ENCODE measurements at places on chromosomes 16 and 17.

DNA sequence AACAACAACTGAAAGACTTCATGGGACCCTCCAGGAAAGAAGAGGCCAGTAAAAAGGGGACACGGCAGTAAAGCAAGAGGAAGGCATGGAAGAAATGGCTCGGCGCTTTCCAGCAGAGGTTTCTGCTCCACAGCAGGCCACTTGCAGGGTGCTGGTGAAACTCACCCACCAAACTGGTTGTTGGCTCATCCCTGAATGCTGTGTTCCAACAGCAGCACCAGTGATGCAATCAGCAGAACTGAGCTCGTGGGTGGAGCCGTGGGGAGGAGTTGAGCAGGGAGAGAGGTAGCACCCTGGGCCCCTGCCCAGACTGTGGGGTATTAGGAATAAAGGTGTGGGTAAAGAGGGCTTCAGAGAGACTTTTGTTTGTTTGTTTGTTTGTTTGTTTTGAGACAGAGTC, 62.8 kb upstream of the ADCY9 start:
- no peak for DNase-seq

DNA sequence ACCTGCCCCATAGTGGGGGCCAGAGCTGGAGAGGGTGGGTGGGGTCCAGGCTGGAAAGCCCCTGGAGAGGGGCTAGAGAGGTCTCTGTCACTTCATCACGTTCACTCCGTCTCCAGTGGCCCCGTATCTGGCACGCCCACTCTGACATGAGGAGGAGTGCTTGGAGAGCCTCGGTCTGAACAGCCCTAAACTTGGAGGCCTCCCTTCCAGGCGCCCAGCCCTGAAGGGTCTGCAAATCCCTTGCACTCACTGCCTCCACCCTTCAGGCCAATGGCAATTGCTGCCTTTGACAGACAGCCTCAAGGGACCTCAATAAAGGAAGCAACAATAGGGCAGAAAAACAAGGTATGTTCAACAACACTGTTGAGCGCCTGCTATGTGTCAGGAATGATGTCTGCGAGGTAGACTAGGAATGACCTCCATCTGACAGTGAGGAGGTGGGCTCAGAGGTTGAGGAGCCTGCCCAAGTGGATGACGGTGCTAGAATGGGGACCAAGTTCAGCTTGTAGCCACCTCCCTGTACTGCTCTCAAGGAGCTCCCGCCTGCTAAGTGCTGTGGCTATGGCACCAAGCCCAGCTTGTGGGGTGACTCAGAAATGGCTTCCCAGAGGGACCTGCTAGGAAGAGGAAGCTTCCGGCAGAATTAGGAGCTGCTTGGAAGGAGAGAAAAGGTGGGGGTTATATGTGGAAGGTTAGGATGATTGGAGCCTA, 2.9 kb upstream of the EPX start:
- no peak for DNase-seq

DNA sequence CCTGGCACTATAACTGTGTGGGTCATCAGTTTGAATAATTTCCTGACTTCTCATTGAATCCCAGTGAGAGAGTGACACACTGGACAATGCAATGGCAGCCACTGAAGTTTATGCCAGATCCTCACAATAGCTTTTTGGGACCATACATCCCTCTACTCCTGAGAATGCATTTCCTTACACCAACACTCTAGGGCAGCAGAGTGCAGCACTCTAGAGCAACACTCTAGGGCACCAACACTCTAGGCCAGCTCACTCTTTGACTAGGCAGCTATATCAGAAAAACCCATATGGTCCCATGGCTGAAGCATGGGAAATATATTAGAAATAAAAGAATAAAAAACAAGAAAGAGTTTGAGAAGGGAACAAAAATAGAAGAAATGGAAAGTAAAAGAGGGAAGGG, 309.2 kb downstream of the MAP2K6 start:
- no peak for DNase-seq

DNA sequence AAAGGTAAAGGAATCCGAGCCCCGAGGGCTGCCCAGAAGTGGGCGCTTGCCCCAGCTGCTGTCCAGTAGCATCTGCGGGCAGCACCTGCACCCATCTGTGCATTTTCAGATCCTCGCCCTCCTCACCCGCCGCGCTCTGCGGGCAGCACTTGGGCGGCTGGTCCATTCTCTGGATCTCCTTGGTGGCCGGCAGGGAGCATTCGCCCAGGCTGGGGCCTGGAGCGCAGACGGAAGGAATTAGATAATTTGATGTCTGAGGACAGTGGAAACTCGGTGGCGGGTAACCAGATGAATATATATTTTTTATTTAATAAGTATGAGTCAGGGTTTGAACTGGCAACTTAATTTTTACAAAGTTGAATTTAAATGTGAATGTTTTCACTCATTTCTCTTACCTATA, 88.5 kb downstream of the NPIPB11 start:
- DNase-seq, result no peak

GRCh38 chr17:34465789-34466188, 102.8 kb upstream of the CCL1 start:
- no peak for DNase-seq

- DNase-seq, result no peak
Observed at GRCh38 chr16:48354877-48355855, 30.0 kb downstream of the SIAH1 start.

DNA sequence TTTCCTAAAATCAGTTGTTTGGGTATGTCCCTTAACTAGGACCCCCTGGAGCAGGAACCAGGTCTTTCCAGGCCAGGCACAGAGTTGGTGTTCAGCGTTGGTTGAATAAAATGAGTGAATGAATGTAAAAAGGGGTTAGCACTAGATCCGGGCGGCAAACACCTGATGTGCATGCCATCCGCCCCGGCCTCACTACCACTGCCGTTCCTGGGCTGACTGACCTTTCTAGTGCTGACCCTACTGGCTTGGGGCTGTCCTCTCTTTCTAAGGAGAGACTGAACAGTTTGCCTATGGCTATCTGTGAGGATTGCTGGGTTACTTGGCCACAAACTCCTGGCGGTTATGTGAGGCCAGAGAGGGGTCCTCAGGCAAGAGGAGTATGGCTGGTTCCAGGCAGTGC, 10.1 kb upstream of the PHF12 start:
- DNase-seq, result no peak

GRCh38 chr17:47076171-47076570, 97.1 kb upstream of the RPRML start:
- DNase-seq, result no peak

- no peak for DNase-seq
Observed at GRCh38 chr16:29680180-29680598, 1.2 kb downstream of the QPRT start.

Data from stimulated activated CD8-positive, alpha-beta memory T cell treated with anti-CD3 and anti-CD28 coated beads, Interleukin-4, amount 100 ng/mL, for 1 hour (primary cell).